SK-N-SH (cell line): ENCODE measurements at places on chromosomes 16 and 17.

DNA sequence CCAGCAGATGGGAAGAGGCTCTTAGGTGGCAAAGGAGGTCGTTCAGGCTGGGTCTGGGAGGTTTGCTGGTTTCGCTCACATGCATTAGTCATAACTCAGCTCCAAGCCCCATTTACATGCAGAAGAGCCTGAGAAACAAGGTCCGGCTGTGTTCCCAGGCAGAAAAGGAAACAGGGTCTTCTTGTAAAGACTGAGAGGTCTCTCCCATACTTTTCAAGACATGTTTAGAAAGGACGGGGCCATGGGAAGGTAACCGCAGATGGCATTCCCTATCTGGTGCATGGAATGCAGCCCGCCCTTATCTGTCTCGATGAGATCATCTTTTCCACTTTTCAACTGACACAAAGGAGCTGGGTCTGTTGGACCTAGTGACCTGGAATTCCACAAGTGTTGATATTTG is 389.0 kb upstream of the CDH11 start:
- H3K36me3 ChIP-seq: no peaks in the 10 kb centered on the region
- no peak for DNase-seq
- no peaks in the 10 kb centered on the region for H3K27me3 ChIP-seq
- no peak overlapping the region for H3K4me3 ChIP-seq

- no peak overlapping the region for H3K4me3 ChIP-seq
- H3K36me3 ChIP-seq: no peaks in the 10 kb centered on the region
- no peaks in the 10 kb centered on the region; the same call in 1 of the 2 replicates for H3K27me3 ChIP-seq
- no peaks in the 10 kb centered on the region for H3K4me1 ChIP-seq
Observed at GRCh38 chr17:68953340-68953997, 1.7 kb downstream of the ABCA8 start.

DNA sequence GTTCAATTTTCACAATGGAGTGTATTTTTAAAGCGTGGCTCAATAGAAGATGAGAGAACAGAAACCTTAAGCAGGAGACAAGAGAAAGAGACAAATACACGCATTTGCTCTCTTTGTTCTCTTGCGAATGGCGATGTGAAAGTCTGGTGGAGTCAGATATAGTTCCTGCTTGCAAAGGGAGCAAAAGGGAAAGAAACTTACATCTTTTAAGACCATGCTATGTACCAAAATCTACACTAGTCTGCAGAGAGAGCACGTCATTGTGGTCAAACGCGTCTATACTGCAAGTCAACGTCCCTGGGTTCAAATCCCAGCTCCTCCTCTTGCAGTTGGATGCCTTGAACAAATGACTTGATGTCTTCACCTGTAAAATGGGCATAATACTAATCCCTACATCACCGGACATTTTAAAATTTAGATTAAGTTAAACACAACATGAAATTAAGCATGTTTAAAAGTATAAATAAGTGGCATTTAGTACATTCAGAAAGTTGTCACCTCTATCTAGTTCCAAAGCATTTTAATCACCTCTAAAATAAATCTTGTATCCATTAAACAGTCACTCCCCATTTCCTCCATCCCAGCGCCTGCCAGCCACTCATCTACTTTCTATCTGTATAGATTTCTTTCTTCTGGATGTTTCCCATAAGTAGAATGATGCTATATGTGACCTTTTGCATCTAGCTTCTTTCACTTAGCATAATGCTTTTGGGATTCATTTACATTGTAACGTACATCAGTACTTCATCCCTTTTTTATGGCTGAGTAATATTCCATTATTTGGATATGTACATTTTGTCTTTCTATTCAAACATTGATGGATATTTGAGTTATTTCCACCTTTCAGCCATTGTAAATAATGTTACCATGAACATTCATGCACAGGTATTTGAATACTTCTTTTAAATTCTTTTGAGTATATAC is 406.9 kb downstream of the TMEM114 start:
- no peaks in the 10 kb centered on the region for H3K36me3 ChIP-seq
- no peaks in the 10 kb centered on the region for H3K4me1 ChIP-seq
- DNase-seq: no peak
- H3K27ac ChIP-seq: no peak overlapping the region
- no peaks in the 10 kb centered on the region for H3K27me3 ChIP-seq
- no peak overlapping the region for H3K4me3 ChIP-seq

- no peak overlapping the region for H3K4me3 ChIP-seq
- no peak for DNase-seq
- no peaks in the 10 kb centered on the region for H3K27me3 ChIP-seq
Observed at GRCh38 chr16:17602678-17603077, 131.9 kb upstream of the XYLT1 start.

- no peak for DNase-seq
- no peaks in the 10 kb centered on the region for H3K36me3 ChIP-seq
- H3K27ac ChIP-seq: no peak overlapping the region
- no peak overlapping the region for H3K4me3 ChIP-seq
Observed at GRCh38 chr16:75476817-75477216, 12.3 kb upstream of the TMEM170A start.

- DNase-seq: no peak
- no peak overlapping the region for H3K27ac ChIP-seq
- H3K36me3 ChIP-seq: no peaks in the 10 kb centered on the region
- no peak overlapping the region for H3K4me3 ChIP-seq
Observed at GRCh38 chr17:78766225-78766624, 15.8 kb downstream of the CYTH1 start.

DNA sequence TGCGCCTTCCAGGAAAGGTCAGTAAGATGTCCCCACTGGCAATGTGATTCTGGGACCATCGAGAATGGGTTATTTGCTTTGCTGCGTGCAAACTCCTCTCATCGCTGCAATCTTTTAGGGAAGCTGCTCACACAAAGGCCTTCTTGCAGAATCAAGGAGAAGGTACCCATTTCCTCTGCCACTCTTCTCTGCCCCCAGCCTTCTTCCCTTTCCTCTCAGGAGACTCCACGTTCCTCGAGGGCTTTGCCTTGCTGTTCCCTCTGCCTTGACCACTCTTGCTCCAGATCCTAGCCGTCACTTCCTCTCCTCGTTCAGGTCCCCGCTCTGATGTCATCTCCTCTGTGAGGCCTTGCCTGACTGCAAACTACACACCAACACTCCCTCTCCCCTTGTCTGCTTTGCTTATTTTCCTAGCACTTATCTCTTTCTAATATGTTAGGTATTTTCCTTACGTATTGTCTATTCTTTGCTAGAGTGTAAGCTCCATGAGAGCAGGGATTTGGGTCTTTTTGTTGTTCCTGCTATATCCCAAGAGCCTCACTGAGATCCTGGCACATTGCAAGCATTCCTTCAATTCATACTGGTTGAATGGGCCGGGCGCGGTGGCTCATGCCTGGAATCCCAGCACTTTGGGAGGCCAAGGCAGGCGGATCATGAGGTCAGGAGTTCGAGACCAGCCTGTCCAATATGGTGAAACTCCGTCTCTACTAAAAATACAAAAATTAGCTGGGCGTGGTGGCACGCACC is 5.3 kb upstream of the CRK start:
- H3K4me1 ChIP-seq: peaks cover 5% of the 10 kb centered on the region; the same call in 1 of the 2 replicates
- no peaks in the 10 kb centered on the region for H3K36me3 ChIP-seq
- no peak for DNase-seq

GRCh38 chr16:67383284-67383683 is 10.0 kb downstream of the TPPP3 start:
- DNase-seq: no peak
- H3K27me3 ChIP-seq: no peaks in the 10 kb centered on the region
- peaks cover 10% of the 10 kb centered on the region; the same call in 1 of the 2 replicates for H3K4me1 ChIP-seq
- H3K4me3 ChIP-seq: no peak overlapping the region
- H3K27ac ChIP-seq: no peak overlapping the region

- no peak overlapping the region for H3K4me3 ChIP-seq
- H3K36me3 ChIP-seq: no peaks in the 10 kb centered on the region
- H3K27me3 ChIP-seq: peaks cover 62% of the 10 kb centered on the region
- H3K27ac ChIP-seq: no peak overlapping the region
- no peaks in the 10 kb centered on the region for H3K4me1 ChIP-seq
Observed at GRCh38 chr16:87119748-87120147, 197.4 kb downstream of the C16orf95 start.
